Stimulated activated CD8-positive, alpha-beta memory T cell treated with anti-CD3 and anti-CD28 coated beads, Interleukin-4, amount 100 ng/mL, for 4 hours (primary cell): ENCODE measurements at places on chromosomes 2 and 18.

DNA sequence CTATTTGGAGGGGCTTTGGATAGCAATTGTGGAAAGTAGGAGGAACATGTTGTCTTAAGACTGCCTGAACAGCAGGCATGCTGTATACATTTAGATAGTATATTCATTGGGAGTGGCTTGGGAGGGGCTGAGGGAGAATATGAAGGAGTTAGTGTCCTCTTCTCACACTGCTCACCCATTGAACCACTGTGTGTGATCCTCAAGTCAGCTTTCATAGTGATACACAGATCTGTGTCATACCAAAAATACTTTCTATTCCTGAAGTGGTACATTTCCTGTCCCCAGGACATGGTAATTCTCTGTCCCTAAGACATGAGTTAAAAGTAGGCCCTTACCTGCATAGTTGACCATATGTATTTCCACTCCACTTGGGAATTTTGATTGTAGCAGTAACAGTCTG lies 9.6 kb downstream of the NEMP2 start:
- DNase-seq, result no peak

GRCh38 chr2:33208400-33208799 lies 261.6 kb downstream of the LTBP1 start:
- no peak for DNase-seq

DNA sequence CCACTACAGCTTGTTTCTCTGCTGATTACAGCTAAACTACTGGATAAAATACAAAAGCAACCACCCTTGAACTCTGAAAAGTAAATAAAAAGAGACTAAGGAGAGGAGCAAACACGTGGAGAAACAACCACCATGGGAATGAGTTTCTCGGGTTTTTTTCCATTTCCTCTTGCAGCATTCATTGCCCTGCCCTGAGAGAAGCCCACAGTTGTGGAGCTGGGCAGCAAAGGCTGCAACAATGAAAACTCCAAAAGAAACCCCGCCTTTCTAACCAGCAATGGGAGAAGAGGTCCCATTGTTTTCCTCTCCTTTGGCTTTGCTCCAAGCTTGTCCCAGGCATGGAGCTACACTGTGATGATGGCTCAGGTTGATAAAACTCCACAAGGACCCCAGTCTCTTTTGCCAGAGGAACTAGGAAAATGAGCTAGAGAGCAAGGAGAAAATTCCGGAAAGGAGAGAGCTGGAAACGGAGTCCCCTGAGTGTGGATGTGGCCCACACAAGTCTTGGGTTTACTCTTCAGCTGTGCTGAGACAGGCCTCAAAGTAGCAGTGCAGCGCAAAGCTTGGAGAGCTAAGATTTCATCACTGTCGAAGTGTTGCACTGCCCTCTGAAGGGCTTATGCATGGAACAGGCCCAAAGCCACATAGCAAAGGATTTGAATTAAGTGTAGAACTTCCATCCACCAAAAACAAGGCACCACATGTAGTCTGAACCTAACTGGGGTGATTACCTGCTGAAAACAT lies 20.9 kb downstream of the NAPG start:
- DNase-seq, result no peak

GRCh38 chr2:159695795-159696448 lies 16.4 kb upstream of the MARCHF7 start:
- no peak for DNase-seq

- DNase-seq, result no peak
Observed at GRCh38 chr18:41737218-41737617, 217.8 kb upstream of the PIK3C3 start.

DNA sequence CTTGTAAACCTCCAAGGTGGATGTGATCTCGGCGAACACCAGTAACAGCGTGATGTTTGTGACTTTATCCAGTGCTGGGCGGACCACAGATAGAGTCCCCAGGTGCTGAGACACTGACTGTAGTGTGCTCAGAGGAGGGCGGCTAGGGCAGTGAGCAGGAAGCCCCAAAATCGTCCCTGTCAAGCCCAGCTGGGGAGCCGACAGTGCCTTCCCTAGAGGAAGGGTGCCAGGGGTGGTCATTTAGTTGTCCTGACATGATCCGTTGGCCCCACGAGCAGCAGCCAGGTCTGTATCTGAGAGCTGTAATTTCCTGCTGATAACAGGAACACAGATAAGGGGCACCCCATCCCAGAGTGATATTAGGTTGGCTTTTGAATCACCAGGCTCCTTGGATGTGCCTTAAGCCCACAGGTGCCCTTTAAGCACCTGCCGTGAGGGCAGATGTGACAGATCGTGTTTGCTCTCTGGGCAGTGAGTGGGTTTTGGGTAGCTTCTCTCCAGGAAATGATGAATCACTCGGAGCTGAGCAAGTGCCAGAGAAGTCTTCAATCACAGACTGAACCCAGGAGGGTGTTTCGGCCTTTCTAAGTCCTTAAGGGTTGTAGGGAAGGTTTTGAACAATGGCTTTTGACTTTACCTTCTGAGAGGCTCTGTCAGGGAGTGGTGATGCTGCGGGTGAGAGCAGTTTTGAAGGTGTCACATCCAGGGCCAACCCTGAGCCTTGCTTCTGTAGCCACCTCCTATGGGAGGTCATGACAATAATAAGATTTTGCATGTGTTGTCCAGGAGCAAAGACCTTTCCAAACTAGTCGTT lies 7.7 kb downstream of the LPIN1 start:
- DNase-seq, result peak; percentile 65

DNA sequence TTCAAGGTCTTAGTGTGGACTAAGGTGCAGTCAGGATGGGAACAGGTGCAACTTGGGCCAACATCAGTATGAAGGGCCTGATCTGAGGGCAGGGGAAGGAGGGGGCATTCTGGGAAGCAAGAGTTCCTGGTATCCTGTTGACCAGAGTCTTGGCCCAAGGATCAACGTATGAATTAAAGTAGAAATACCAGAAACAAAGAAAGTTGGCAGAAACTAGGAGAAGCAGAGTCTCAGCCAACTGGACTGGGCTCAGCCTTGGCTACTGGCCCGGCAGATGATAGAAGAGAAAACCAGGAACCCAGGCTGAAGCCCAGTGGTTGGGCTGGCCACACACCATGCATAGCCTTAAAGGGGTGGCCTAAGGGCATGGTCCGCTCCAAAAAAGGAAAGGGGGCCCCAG lies 2.3 kb downstream of the CETN1 start:
- DNase-seq, result no peak
